Uterine smooth muscle cell (primary cell): ENCODE measurements at places on chromosomes 3 and 15. TPM values are rescaled to one million over a fixed set of nuclear protein-coding genes. Genes with fewer than 3 reads are reported as not detected.

P2RY1 gene
- total RNA-seq, result 0.75 and 1.1 TPM in 2 replicates

CISH gene
- 0.44 and 0.62 TPM in 2 replicates for total RNA-seq

CCPG1 gene
- total RNA-seq, result 39.6 and 94.9 TPM in 2 replicates

GP9 gene
- total RNA-seq, result not detected in 2 replicates

MEF2A gene
- total RNA-seq, result 24.2 and 29.7 TPM in 2 replicates

SERINC4 gene
- 0.11 TPM in 1 of 2 replicates, not detected in the other for total RNA-seq
